ENCODE measurements at places on chromosomes 7 and 10. TPM values are rescaled to one million over a fixed set of nuclear protein-coding genes. Genes with fewer than 3 reads are reported as not detected.

HACD1 gene
- total RNA-seq: 20.4 TPM

CDCA7L gene
- 33.9 TPM for total RNA-seq

- no peak for DNase-seq
These were observed 7.7 kb upstream of the TMEM26 start for GRCh38 chr10:61460835-61461234.

GUSB gene
- 88.6 TPM for total RNA-seq

- DNase-seq: no peak
These were observed 43.4 kb upstream of the SLF2 start for GRCh38 chr10:100869399-100869798.

GRCh38 chr10:96618653-96619052 lies 31.8 kb upstream of the TM9SF3 start:
- no peak for DNase-seq

SFTPD gene
- total RNA-seq: 630 TPM

DNA sequence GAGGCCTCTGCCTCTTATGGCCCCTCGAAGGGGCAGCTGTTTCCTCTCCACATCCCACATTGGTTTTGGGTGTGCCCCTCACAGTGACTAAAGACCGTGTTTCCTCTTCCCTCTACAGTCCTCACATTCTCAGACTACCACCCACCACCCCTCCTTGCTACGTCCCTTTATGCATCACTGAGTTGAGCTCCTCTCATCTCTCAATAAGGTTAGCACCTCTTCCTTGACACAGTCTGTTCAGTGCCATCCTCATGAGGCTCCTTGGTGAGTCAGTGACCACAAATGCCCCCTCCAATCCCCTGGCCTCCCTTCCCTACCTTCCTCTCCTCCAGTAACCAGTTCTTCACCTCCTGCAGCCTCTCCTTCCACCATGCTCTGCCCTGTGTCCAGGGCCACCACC lies 239.1 kb upstream of the MYO3A start:
- no peak for DNase-seq
